ENCODE measurements at places on chromosomes 7 and 10.

DNA sequence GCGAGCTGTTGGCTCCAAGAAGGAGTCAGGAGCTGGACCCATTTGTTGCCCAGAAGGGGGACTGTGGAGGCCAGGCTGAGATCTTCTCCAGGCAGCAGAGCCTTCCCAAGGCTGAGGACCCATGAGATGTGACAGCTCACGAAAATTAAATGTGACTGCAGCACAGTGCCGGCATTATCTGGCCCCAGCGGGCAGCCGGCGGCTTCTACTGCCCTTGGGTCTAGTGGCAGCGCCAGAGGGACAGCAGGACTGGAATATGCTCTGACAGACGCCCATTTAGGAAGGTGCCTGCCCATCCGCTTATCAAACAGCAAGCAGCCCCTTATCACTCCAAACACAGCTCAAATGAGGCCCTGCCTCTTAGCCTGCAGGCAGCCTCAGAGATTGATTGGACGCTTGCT is 122.9 kb upstream of the LYZL2 start:
- DNase-seq: no peak

- DNase-seq: peak; percentile 80
These were observed 61.9 kb downstream of the MKI67 start for GRCh38 chr10:128064108-128064969.

DNA sequence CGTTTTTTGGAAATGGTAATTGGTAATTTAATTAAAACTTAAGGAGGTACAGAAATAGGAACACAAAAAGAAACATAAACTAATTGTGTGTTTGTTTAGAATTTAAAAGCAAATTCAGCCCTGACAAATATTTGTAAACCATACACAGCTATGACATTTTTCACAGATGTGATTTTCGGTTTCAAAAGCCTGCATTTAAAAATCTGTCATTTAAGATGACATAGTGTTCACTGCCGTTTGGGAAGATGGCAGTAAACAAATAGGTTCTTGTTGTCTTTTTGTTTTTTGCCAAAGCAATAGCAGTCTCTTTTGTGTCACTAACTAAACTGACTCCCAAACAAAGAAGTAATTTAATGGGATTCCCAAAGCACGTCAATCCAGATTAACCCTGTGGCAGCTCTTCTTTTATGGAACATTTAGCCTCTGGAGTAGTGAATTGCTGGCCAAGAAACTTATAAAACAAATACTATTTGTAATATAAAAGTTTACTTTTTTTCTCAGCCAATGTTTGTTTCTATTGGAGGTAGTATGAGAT is 697.6 kb downstream of the PHTF2 start:
- no peak for DNase-seq

DNA sequence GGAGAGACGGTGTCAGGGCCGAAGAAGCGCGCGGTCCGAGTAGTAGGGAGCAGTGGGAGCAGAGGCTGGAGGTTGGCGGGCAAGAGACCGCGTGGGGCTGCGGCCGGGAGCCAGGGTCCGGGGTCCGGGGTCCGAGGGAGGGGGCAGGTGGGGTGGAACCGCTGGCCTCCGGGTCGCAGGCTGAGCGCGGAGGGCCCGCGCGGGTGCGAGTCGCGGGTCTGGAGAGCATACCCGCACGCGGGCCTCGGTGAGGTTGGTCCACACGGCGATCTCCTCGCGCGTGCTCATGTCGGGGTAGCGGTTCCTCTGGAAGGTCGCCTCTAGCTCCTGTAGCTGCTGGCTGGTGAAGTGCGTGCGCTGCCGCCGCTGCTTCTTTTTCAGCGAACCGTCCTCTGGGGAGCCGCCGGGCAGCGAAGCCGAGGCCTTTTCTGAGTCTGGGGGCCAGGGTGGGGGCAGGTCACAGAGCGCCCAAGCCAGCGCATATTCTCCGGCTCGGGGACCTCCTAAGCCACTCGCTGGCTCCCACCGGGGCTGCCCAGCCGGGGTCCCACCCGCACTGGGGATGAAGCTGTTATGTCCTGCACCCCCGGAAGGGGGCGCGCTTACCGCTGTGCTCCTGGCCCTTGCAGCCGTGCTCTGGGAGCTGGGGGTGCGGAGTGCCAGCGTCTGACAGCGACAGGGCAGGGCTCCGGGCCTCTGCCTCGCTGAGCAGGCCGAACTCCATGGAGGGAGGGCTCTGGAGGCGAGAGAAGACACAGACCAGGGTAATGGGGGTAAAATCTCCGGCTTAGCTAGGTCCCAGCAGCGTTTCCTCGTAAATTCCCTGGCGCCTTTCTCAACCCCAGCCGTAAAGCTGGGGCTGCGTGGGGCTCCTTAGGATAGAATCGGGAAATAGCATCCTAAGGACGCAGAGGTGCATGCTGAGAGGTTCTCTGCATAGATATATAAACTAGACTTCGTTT is 5.5 kb downstream of the ELOVL3 start:
- DNase-seq: no peak

- DNase-seq: no peak
These were observed 20.6 kb upstream of the RHOBTB1 start for GRCh38 chr10:60964257-60965235.

GRCh38 chr7:100566018-100566531 is 7.6 kb downstream of the SAP25 start:
- DNase-seq: no peak

- DNase-seq: no peak
These were observed 1.5 kb downstream of the CTBP2 start for GRCh38 chr10:125158601-125159485.

- no peak for DNase-seq
These were observed 125.3 kb downstream of the ADARB2 start for GRCh38 chr10:1611936-1612550.

GRCh38 chr7:115230882-115231571 is 309.1 kb downstream of the MDFIC start:
- DNase-seq: no peak

GRCh38 chr7:13104128-13104527 is 416.7 kb downstream of the ARL4A start:
- DNase-seq: no peak

Data from GM12878 (cell line).